Activated T-cell treated with anti-CD3 and anti-CD28 coated beads for 24 hours (primary cell): ENCODE measurements at places on chromosomes 6 and 20.

DNA sequence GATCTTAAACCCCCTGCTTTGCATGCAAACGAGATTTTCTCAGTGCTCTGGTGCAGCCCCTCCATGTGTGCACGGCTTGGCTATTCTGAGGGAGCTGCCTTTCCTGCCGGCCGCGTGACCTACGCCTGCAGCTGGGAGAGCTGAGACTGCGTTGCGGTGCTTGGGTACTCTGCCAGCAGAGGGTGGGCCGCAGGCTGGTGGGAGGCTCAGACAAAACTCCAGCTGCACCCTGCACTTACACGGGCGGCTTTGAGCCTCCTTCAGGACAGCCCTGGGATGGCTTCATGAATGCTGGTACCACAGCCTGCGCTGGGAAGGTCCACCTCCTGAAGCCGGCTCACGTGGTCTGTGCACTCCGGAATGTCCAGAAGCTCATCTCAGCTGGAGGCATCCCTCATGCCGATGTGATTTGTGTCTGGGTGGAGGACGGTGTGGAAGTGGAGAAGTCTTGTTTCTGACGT, 223.7 kb downstream of the DLL1 start:
- DNase-seq = no peak

- DNase-seq = no peak
These were observed 420.6 kb upstream of the MMS22L start for GRCh38 chr6:97703661-97704060.

DNA sequence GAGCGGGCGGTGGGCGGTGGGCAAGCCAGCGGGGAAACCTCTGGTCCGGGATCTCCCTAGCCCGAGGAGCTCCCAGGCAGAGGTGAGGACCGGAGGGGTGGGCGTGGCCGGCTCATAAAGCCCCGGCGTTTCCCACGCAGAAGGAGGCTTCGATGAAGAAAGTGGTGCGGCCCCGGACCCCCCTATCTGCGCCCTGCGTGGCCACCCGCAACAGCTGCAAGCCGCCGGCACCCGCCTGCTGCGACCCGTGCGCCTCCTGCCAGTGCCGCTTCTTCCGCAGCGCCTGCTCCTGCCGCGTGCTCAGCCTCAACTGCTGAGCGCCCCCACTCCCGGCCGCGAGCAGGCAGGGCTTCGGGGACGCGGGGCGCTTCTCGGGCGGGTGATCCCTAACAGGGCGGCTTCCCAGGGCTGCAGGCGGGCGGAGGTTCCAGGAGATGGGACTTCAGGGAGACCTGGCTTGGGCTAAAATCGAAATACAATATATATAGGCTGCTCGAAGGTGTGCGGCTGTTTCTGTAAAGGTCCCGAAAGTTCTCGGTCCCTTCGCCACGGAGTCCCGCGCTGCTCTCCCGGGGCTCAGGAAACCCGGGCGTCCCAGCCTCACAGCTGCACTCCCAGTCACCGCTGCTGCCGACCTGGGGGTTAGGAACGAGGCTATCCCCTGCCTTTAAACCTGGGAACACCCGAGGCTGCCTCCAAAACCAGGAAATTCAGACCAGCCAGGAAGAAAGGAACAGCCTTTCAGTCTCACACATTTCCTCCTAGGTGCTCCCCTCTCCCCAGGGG, 27.8 kb downstream of the ASIP start:
- DNase-seq = no peak

DNA sequence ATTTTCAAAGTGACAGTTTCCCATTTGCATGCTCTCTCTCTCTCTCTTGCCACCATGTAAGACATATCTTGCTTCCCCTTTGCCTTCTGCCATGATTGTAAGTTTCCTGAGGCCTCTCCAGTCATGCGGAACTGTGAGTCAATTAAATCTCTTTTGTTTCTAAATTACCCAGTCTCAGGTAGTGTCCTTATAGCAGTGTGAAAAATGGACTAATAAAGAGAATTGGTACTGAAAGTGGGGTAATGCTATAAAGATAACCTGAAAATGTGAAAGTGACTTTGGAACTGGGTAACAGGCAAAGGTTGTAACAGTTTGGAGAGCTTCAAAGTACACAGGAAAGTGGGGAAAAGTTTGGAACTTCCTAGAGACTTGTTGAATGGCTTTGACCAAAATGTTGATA, 389.8 kb downstream of the GRIK2 start:
- DNase-seq = no peak

GRCh38 chr6:62345962-62346689, 60.1 kb upstream of the KHDRBS2 start:
- no peak for DNase-seq

- DNase-seq = no peak
These were observed 11.3 kb downstream of the PREX1 start for GRCh38 chr20:48816282-48817205.
